T-cell (primary cell): ENCODE measurements at places on chromosomes 13 and 19.

GRCh38 chr19:10600149-10600548 is 13.0 kb upstream of the AP1M2 start:
- H3K27me3 ChIP-seq: peaks cover 9% of the 10 kb centered on the region
- no peak overlapping the region for H3K27ac ChIP-seq
- no peak for DNase-seq
- no peak overlapping the region for H3K4me3 ChIP-seq

- no peak for DNase-seq
- H3K4me3 ChIP-seq: no peak overlapping the region
- no peaks in the 10 kb centered on the region for H3K36me3 ChIP-seq
- no peaks in the 10 kb centered on the region for H3K4me1 ChIP-seq
- H3K27ac ChIP-seq: no peak overlapping the region
Observed at GRCh38 chr13:53254500-53254899, 225.9 kb downstream of the OLFM4 start.

GRCh38 chr13:44089452-44089851 is 209.7 kb downstream of the LACC1 start:
- no peaks in the 10 kb centered on the region for H3K27me3 ChIP-seq
- no peak for DNase-seq
- no peaks in the 10 kb centered on the region for H3K36me3 ChIP-seq

DNA sequence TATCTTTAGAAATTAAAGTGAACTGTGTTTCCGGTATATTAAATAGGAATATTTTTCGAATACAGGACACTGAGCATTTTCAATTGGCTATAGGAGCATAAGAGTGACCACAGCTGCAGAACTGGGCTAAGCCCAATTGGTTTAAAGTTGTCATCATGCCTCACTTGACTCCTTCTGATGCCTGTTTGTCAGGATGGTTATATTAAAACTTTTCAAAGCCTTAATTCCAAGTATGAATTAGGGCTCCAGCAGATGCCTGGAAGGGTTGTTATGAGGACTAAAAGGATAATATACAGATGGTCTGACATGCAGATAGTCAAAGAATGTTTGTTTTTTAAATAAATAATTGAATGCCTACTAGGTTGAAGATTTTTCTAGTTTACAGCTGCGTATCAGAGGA is 100.0 kb downstream of the LMO7 start:
- H3K27ac ChIP-seq: no peak overlapping the region
- no peak for DNase-seq
- no peaks in the 10 kb centered on the region for H3K36me3 ChIP-seq
